Activated CD8-positive, alpha-beta memory T cell treated with anti-CD3 and anti-CD28 coated beads for 4 hours (primary cell): ENCODE measurements at places on chromosomes 7 and 10.

GRCh38 chr7:117384688-117385362 is 42.5 kb downstream of the ASZ1 start:
- no peak for DNase-seq

DNA sequence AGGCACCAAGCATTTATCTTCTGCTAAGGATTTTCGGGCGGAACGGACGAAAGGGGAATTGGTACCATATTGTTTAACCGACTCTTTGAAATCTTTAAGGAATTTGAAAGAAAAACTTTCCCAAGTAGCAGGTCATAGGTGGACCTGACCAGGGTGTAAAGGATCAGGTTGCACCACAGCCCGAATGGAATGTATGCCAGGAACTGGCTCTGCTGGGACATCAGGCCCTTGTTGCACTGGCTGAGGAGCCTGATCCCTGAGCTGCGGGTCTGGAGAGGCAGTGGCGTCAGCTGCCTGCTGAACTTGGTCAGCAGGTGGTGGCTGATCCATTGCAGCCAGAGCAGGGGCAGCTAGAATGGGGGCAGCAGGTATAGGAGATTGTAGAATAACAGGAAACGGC is 41.4 kb upstream of the AKR1C2 start:
- DNase-seq = no peak

DNA sequence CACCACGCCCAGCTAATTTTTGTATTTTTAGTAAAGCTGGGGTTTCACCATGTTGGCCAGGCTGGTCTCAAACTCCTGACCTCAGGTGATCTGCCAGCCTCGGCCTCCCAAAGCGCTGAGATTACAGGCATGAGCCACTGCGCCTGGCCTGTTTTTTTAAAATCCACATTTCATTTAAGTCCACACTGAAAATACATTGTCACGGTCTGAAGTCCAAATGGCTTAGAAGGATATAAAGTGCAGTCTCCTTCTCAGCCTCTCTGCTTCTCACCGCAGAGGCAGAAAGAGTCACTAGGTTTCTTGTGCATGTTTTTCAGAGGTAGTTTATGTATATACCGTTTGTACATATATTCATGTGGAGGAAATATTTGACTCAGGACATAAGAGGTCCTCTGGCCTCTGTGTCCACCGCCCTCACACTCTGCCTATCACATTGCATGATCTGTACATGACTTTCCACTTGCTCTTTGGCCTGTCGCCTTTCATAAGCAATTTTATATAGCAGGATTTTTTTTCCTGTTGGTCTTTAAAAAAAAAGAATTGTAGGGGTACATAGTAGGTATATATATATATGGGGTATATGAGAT is 42.9 kb downstream of the BLNK start:
- no peak for DNase-seq

DNA sequence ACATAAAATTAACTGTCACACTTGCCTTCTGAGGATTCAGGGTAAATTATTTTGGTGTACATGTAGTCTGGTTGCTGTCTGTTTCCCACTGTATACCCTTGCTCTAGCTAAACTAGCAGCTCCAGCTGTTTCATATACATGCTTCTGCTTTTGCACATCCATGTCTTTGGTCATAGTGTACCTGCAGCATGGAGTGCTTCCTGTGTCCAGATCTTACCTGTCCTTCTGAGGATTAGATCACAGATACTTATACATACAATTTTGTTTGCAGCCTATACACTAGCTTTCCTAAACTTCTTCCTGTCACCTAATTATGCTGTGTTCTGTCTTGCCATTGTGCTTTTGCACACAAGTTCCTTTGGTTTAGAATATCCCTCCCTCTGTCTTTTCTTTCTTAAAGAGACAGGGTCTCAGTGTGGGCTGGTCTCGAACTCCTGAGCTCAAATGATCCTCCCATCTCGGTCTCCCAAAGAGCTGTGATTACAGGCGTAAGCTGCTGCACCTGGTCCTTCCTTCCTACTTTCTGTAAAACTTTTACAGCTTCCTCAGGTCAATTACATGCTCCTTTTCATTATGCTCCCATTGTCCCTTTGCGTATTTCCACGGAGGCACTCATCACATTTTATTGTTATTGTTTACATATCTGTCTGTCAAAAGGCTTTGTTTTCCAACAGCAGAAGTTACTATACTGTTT is 33.8 kb downstream of the TPST1 start:
- no peak for DNase-seq

GRCh38 chr7:39434012-39434411 is 132.2 kb upstream of the YAE1 start:
- DNase-seq = no peak

GRCh38 chr10:34732926-34733325 is 82.2 kb downstream of the PARD3 start:
- no peak for DNase-seq

GRCh38 chr10:37489658-37490003 is 364.2 kb downstream of the ANKRD30A start:
- no peak for DNase-seq

- no peak for DNase-seq
These were observed 4.5 kb upstream of the CYP26A1 start for GRCh38 chr10:93069245-93069561.

DNA sequence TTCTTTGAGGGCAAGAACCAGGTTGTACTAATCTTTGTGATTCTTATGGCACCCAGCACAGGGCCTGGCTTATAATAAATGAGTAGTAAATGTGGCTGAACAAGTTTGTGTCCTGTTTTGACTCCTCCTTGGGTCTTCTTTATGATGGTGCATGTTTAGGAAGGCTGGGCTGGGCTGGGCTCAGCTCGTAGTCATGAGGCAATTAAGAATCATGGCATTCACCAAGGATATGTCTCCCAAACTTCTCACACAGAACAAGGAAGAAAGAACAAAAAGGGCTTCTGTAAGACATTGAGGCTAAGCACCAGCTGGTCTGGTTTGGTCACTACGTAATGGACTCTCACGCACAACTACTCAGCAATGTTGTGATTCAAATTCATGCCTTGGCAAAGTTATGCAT is 30.5 kb upstream of the YAE1 start:
- no peak for DNase-seq

DNA sequence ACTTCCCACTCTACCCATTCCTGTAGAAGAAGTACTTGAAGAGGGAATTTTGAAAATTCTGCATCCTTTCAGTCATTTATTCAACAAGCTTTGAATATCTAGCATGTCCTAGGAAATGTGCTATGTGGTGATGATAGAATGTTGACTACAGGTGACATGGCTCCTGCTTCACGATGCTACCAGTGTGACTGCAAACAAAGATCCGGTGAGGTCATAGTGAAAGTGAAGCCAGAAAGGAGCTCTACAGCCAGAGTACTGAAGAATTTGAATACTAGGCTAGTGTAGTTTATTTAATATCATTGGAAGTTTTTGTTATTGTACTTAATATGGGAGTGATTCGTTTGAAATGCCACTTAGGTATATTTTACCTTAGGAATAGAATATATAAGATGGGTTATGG is 348.1 kb downstream of the TFEC start:
- no peak for DNase-seq

- no peak for DNase-seq
These were observed 30.6 kb downstream of the APBB1IP start for GRCh38 chr10:26468700-26469099.

GRCh38 chr10:12539350-12540164 is 190.2 kb downstream of the CAMK1D start:
- DNase-seq = no peak

- no peak for DNase-seq
These were observed 250.6 kb upstream of the GALNT17 start for GRCh38 chr7:70881167-70881847.

- DNase-seq = no peak
These were observed 19.1 kb downstream of the ABLIM1 start for GRCh38 chr10:114638821-114639625.

DNA sequence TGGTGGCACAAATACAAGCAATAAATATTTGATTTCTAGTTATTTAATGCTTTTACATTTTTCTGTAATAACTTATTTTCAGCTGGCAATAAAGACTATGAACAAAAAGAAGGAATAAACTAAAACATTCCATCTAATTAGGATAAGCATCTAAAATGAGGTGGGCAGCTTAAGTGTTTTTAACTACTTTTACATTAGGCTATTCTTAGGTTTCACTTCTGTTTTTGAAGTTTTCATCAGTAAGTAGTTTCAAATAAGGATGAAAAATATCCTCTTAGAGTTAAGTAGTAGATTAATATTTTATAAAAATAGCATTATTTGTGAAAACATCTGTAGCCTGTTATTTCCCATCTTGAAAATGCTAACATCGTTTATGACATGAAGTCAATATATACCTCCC is 15.9 kb downstream of the NT5C2 start:
- DNase-seq = no peak

DNA sequence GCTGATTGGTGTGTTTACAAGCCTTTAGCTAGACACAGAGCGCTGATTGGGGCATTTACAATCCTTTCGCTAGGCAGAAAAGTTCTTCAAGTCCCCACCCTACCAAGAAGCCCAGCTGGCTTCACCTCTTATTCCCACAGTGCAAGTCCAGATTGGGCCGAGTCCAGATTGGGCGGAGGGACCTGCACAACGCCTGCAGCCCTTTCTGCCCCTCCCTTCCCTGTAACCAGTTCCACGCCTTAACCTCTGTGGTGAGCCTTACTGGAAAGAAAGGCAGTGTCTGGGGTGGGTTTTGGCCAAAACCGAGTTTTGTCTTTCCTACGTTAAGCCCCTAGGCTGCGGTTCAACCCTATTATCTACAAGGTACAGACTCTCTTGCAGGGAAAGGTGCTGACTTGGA is 268.7 kb downstream of the ZEB1 start:
- DNase-seq = no peak

GRCh38 chr7:51114501-51114900 is 202.1 kb downstream of the COBL start:
- DNase-seq = no peak

DNA sequence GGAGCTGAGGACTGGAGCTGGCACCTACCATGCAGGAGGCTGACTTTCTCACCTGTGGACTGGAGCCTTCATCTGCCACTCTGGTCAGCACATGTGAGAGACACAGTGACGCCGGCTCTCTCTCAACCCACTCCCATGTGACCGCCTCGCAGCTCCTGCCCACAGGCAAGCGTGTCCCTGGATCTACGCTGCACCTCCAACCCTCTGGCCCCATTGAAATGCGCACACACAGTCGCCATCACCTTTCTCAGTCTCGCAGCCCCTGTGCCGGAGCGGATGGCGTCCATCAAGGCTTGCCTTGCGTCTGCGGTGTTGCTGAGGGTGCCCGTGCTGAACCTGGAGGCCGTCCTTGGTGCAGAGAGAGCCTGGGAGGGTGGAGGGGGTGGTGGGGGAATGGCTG is 242.2 kb upstream of the GRB10 start:
- no peak for DNase-seq

- no peak for DNase-seq
These were observed 42.4 kb downstream of the REEP3 start for GRCh38 chr10:63563623-63564022.

DNA sequence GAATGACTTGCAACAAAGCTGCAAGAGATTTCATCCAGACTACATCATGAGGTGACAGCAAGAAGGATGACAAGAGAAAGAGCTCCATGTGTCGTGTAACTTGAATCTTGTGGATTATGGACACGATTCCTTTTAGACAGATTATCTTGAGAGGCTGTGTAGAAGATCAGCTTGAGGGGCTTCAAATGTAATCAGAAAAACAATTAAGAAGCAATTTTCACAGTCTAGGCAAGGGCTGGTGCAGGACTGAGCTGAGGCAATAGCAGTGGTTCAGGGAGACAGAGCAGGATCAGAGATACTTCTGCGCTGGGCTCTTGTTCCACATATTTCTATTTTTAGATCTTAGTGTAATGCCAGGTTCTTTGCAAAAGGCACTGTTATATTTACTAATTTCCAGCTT is 253.0 kb upstream of the COBL start:
- no peak for DNase-seq

GRCh38 chr10:74770400-74770799 is 56.0 kb upstream of the KAT6B start:
- no peak for DNase-seq

- no peak for DNase-seq
These were observed 188.3 kb downstream of the DGKB start for GRCh38 chr7:14714161-14714728.

DNA sequence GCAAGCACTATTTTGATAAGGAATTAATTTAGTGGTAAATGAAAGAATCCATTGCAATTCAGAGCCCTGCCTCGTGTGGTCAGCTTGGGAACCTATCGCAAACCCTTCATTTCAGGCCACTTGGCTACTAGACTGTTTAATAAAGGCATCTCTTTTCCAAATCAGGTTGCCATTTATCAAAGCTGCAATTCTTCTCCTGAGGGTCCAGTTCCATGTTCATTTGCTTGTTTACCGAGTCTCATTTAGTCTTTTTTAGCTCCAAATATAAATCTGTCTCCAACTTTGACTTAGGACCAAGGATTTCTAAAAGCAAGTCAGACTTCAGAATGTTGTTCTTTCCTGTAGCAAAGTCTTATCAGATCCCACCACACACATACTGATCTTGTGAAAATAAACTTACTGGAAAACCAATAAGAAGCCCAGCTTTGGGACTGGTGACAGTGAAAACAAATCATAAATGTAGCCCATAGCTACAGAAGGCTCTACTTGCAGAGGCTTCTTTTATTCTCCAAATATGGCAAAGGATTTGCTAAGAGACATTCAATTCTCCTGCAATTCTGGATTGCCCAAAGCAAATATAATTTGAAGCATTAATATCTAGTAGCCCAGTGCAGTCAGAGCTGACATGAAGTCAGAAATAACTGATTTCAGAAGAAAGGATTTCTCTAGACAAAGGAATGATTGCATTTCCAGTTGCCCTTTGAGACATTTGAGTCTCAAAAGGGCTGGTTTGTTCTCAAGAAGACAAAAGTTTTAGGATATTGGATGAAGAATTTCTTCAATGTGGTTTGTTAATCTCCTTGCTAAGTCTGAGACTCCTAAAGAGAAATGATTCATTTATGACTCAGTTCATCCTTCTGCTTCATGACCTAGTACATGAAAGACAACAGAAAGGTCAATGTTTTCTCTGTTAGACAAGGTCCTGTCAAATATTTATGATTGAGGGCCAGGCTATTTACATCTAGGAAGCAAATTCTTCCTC is 28.0 kb downstream of the PPP1R3C start:
- no peak for DNase-seq

GRCh38 chr7:73702226-73702625 is 17.2 kb downstream of the STX1A start:
- no peak for DNase-seq

- DNase-seq = peak; percentile 0
These were observed 536.0 kb upstream of the GALNT17 start for GRCh38 chr7:70595755-70596597.

DNA sequence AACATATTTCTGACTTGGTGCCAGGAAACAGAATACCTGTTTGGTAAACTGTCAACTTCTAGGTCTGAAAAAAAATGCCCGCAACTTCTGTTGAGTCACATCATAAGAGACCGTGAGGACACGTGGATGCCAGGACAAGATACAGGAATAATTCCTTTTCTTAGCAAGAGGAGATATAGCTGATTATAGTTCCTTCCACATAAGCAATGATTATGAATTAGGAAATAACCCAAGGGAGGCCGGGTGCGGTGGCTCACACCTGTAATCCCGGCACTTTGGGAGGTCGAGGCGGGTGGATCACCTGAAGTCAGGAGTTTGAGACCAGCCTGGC is 75.2 kb downstream of the CDC123 start:
- no peak for DNase-seq
